ENCODE measurements at places on chromosomes 16 and 17.

DNA sequence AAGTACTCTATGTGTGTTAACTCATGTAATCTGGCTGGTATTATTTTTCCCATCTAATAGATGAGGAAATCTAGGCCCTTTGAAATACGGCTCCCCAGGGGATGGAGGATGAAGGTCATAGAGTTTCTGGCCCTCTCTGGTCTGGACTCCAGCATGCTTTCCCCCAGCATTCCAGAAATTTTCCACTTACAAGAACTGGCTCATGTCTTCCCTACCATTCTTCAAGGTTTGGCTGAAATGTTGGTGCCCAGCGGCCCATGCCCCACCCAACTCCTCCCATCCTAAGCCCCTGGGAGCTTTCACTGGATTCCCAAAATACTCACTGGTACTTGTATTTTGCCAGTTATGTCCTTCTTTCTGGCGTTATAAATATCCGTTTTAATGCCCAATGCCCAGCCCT is 237.5 kb upstream of the NLRP1 start:
- DNase-seq, result no peak

- DNase-seq, result no peak
Observed at GRCh38 chr16:20829536-20829935, 23.2 kb downstream of the REXO5 start.

- DNase-seq, result no peak
Observed at GRCh38 chr16:2785101-2785991, 2.0 kb downstream of the PRSS33 start.

- DNase-seq, result peak; percentile 18
Observed at GRCh38 chr16:85798901-85799496, 345 bp downstream of the EMC8 start.

DNA sequence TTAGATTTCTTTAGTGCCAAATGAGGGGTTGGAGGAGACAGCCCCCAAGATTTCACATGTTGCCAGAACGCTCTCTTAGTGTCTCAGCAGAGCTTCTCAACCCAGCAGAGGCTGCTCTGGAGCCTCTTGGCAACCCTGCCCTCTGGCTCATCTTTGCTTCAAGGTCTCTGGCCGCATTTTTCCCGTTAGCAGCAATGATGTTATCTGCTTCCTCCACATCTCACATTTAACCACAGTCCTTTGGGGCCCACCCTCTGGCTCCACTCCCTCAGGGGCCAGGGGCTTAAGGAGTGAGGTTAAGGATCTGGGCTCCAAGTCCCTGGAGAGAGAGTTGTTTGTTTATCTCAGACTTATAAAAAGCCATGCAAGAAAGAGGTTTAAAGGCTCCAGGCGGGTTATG is 3.3 kb upstream of the XYLT1 start:
- DNase-seq, result no peak

DNA sequence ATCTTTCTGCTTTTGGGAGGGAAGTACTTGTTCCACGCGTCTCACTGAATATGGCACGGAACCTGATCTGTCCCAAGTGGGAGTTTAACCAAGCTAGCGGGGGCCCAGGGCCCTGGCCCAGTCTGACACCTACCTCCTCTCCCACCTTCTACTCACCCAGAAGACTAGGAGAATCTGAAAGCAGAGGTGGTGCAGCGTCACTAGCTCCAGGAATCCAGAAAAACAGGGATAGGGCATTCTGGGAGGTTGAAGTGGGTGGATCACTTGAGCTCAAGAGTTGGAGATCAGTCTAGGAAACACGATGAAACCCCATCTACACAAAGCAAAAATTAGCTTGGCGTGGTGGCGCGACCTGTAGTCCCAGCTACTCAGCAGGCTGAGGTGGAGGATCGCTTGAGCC is 163.5 kb upstream of the ZNF267 start:
- DNase-seq, result no peak

DNA sequence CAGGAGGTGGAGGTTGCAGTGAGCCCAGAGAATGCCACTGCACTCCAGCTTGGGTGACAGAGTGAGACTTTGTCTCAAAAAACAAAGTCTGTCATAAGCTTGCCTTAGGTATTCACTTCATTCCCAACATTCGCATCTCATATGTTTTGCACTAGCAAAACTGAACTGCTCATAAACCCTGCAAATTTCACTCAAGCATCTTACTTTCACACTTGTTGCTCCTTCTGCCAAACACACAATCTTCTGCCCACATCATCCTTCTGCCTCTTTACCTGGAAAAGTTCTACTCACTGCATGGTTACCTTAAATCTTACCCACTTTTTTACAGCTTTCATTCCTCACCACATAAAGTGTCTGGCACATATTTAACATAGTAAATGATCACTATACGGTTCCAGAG is 152.5 kb downstream of the USP22 start:
- no peak for DNase-seq

- DNase-seq, result no peak
Observed at GRCh38 chr16:23877107-23878070, 41.6 kb downstream of the PRKCB start.

GRCh38 chr16:15888072-15888976 is at the start of gene CEP20:
Gene CEP20, minus strand, starts transcription at chr16:15888603. Its CDS starts 18 bp downstream, at chr16:15888585.
- DNase-seq, result peak; percentile 99

- DNase-seq, result no peak
Observed at GRCh38 chr17:37483311-37484039, 6.2 kb upstream of the DUSP14 start.

GRCh38 chr17:2695961-2696760 is 15.4 kb downstream of the CLUH start:
- no peak for DNase-seq

DNA sequence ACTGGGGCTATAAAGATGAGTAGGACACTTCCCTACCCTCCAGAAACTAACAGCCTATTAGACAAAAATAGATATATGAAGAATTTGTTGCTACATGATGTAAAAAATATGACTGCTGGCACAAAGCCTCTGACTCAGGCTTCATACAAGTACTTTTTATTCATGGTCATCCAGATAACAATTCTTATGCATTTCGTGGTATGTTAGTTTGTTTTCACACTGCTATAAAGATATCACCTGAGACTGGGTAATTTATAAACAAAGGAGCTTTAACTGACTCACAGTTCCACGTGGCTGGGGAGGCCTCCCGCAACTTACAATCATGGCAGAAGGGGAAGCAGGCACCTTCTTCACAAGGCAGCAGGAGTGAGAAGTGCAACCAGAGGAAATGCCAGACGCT is 112.5 kb upstream of the HLF start:
- no peak for DNase-seq

DNA sequence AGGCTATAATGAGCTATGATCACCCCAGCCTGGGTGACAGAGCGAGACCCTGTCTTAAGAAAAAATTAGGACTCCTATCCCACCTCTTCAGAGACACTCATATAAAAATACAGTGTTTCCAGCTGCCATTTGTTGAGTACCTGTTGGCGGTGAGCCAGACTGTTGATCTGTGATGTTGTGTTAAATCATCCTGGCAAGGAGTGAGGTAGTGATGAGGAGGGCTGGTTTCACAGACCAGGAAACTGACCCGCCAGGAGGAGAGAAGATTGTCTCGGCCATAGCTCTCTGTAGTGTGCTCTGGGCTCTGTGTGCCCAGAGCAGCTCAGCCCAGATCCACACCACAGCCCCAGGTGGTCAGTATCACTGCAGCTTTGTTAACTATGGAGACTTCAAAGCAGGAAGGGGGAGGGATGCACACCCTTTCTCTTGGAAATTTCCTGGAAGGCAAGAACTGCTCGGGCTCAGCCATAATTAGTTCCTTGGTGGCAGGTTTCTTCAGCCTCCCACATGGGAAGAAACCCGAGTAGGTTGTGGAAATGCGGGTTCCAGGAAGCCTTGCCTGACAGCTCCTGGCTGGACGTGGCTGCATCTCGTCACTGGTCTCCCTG is 343.0 kb downstream of the SNX29 start:
- no peak for DNase-seq

GRCh38 chr16:76201385-76201784 is 75.8 kb upstream of the CNTNAP4 start:
- no peak for DNase-seq

- no peak for DNase-seq
Observed at GRCh38 chr17:4853208-4853671, 20.1 kb downstream of the MINK1 start.

DNA sequence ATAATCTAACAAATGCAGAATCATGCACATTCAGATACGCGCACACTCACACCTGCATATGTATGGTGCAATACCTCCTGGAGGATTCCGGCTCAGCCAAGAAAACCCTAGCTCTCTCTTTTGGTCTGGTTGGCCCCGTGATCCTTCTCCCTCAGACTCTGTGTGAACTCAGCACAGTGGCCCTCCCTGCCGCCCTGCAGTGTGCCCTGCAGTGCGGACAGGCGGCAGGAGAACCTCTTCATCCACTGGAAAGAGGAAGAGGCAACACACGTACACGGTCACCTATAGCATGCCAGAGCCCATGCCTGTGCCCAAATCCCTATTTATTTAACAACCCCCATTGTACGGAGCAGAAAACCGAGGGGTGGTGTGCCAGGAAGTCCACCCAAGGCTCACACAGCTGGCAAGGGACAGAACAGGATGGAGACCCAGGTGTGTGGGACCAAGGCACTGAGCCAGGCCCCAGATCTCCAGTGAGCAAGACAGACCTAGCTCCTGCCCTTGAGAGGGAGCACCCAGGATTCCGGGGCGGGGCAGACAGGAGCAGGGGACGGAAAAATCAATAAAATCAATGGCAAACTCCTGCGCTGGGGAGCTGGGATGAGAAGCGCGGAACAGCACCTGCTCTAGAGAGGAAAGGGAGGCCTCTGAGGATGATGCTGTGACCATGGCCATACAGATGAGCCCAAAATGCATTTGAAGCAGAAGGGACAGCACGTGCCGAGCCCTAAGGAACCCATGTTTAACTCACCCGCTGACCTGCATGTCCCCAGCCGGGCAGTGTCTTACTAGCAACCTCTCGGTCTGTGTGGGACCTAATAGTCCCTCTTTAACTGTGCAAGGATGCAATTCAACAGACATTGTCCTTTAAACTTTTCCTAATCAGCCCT is 54.7 kb upstream of the CIBAR2 start:
- DNase-seq, result no peak

- no peak for DNase-seq
Observed at GRCh38 chr17:62688398-62689160, 61.1 kb downstream of the MRC2 start.

GRCh38 chr17:19539841-19540311 is 6.2 kb downstream of the SLC47A1 start:
- DNase-seq, result no peak

GRCh38 chr17:14940108-14940937 is 324.8 kb downstream of the PMP22 start:
- no peak for DNase-seq

DNA sequence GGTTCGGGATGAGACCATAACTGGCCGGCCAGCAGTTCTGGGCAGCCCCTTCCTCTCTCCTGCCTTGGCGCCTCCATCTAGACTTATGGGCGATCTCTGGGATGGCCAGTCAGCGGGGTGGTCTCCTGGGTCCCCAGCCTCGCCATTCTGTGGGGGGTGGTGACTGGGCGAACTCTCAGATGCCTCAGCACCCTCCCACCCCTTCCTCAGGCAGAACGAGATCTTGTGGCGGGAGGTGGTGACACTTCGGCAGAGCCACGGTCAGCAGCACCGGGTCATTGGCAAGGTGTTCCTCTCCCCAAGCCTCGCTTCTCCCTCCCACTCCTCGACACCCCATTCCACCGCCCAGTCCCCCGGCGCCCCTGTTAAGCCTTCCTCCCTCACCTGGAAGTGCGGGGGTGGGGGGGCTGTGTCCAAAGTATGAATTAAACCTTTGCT is 1.6 kb downstream of the HSF4 start:
- no peak for DNase-seq

DNA sequence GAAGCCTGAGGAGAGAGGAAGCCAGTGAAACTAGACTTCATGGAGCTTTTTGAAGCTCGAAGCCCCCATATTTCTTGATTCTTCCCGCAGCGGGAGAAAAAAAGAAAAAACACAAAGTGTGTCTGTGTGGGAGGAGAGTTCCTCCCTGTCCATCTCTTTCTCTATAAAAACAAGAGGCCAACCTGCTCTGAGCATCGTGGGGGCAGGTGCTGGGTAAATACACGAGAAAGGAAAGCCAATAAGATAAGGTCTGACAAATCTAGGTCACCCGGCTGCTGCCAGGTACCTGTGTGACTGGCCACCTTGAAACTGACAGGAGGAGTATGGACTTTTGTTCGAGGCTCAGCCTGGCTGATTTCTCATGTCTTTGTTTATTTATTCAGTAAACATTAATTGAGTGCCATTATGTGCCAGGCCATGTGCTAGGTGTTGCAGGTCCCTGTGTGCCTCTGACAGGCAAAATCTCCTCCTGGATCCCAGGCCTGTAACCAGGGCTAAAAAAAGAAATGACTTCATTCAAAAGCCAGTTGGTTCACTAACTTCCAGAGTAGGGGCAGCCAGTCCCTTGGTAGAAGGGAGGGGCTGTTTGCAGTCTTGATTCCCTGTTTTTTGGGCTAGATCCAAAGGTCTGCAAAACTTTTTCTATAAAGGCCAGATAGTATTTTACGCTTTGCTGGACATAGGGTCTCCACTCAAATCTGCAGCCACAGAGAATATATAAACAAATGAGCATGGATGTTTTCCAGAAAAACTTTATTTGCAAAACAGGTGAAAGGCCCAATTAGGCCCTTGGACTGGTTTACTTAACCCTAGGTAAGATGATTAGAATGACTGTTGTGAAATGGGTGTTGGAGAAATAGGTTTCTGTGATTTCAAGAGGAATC is 35.6 kb downstream of the YPEL2 start:
- DNase-seq, result no peak

DNA sequence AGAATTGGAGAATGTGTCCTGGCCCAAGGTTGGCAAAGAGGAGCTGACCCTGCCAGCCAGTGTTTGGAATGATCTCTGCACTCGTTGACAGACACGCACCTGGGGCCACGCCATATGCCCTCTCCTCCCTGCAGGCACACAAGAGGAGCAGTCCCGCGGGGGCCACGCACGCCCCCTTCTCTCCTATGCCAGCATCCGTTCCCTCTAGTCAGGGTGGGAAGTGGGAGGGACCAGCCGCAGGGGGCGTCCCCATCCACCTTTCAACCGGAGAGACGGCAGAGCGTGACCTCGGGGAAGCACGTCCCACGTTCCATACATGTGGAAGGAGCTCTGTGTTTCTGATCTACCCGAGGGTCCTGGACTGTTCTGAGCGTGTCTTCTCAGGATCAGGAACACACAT is 86.9 kb upstream of the ZNF750 start:
- DNase-seq, result no peak

DNA sequence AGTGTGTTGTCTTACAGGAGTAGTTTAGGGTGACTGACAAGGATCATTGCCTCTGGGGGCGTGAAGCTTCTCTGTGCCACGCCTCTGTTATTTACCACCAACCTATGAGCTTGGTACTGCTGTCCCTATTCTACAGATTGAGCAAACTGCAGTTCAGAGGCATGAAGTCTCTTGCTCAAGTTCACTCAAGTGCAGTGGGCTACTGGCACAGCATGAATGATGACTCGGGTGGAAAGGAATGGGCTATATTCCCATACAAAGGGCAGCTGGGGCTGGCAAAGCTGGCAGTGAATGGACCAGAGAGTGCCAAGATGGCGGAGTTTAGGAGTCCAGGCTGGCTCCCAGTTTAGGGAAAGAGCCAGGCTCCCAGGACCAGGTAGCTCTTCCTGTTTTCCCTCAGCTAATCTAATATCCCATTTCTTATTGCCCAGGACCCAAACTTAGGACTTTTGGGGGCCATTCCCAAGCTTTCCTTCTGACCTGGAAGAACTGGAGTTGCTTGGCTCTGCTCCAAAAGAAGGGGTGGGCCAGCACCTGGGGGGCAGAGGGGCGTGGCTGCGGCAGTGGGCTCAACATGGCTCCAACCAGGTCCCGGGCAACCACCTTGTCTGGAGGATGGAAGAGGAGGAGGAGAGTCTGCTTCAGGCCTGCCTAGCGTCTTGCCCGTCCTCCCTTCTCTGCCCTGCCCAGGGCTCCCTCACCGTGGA is 12.9 kb downstream of the PLK1 start:
- no peak for DNase-seq
